IMR-90 (cell line): ENCODE measurements at places on chromosomes 2 and 18. TPM values are rescaled to one million over a fixed set of nuclear protein-coding genes. Genes with fewer than 3 reads are reported as not detected.
A peak's percentile ranks its signal among the peaks of the same experiment; 100 is the strongest.

DNA sequence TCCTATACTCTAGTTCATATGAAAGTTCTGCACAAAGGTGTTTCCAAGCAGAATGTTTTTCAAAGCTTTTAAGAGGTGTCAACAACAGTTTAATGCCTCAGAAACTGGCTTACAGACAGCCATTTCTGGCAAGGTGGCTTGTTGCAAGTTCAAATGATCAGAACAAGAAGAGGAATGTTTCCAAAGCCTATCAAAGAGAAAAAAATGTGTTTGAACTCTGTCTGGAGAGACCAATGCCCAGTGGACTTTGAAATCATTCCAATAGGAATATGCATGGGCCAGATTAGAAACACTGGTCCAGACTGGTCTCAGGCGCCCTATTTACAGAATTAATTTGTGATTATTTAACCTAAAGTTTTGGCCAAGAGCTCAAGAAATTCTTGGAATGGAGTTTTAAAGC, 106.2 kb downstream of the CPS1 start:
- DNase-seq = no peak

- no peak for DNase-seq
These were observed 154.1 kb downstream of the SH3BP4 start for GRCh38 chr2:235105821-235106359.

DNA sequence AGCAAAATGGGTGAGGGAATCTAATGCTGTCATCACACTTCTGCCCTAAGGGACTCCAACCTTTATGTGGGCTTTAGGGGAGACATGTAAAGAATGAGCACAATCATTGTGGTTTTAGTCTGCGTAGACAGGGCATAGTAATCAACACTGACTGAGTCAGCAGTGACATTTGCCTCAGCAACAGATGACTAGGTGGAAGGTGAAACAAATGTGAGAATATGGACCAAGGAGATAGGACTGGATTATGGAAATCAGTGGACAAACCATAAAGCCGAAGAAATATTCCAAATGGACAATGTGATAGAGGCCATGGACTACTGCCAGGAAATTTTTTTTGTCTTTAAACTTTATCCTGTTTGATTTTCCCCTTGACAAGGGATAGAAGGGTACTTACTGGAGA, 83.9 kb downstream of the PDK1 start:
- peak; percentile 99 for DNase-seq

GRCh38 chr18:79211844-79212243, 142.7 kb downstream of the ATP9B start:
- peak; percentile 22 for DNase-seq

DNA sequence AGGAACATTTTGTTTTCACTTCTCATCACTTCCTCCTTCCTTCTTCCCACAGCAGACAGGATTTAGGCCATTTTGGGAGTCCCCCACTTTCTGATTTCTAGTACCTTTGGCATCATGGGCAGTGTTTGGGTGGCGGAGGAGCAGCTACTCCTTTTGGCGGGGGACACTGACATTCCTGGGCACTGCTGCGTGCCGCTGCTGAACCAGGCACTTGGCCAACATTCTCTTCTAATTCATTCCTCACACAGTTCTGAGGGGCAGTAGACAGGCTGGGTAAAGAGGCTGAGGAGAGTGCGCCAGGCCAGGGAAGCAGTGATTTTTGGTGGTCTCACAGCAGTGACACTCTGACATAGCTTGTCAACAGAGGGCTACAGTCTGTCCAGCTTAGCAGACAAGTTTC, 270.2 kb downstream of the LOXHD1 start:
- DNase-seq = no peak

DNA sequence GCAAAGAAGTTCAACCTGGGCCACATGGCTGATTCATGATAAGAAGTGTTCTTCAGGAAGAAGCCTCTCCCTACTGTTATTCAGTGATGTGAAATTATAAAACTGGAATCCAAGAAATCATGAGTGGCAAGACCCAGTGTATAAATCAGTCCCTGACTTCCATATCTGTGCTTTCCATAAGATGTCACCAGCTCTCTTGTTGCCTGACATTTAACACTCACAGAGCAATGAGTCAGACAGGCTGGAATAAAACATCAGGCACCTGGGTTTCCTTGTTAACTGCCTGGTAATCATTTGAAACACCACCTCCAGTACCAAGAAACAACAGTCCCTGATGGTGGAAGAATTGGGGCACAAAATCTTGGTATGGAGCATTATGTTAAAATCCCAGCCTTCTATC, 76.1 kb downstream of the SCG2 start:
- DNase-seq = no peak

GRCh38 chr2:37560863-37561614, 110.4 kb downstream of the CDC42EP3 start:
- no peak for DNase-seq

DNA sequence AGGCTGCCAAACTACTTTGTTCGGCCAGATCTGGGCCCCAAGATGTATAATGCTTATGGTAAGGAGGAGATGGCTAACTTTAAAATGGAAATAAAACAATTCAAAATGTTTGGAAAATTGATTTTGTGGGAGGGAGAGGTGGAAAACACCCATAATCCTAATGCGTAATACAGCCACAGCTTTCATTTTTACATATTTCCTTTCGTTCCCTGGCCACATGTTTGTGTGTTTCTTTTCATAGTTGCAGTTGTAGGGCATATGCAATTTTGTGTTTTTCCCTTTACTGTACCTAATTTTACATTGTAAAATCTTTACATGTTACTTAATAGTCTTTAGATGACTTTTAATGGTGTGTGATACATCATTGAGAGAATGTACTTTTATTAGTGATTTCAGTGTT, 44.6 kb downstream of the KDM3A start:
- DNase-seq = no peak

DNA sequence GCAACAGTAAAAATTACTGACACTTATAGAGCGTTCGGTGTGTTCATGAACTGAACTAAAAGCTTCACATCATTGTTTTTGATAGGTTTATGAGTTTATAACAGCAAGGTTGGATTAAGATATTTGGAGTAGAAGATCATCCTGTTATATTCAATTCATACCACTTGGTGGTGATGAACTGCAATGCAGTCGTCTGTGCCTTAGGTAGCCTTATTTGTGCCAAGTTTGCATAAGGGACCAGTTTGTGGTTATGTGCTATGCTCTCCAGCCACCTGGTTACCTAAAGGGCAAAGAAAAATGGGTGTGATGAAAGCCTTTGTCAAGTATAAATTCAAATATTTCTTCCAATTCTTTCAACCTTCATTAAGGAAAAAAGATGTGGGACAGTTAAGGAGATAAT, 150.9 kb upstream of the KCNH7 start:
- DNase-seq = no peak

DNA sequence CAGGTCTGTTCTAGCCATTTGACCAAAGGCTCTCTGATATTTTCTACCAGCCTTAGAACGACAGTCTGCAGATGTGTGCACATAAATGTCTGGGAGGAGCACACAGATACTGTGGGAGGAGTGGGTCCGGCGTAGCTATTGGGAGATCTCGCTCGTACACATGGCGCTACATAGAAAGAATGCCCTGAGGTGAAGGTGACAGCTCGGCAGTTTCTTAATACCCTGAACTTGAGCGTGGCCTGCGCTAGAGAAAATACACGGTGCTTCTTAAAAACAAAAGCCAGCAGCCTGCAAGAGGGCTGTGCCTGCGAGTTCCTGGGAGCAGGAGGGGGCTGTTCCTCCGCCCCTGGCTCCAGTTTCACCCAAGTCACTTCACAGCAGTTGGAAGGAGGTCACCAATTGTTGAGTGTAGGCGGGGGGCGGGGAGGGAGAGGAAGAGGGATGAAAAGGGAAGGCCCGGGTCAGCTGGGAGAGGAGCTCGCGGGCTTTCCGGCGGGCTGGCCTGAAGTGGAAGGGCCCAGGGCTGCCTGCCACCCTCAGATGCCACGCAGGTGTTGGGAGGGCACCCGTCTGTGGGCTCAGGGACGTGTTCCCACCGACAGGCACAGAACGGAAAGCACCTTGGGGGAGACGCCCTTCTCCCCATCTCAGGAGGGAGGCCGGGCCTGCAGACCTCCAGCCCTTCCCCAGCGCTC, 124.7 kb upstream of the ZNF516 start:
- peak; percentile 57 for DNase-seq

- DNase-seq = peak; percentile 40
These were observed 82.7 kb downstream of the ORC4 start for GRCh38 chr2:147937744-147938349.

DNA sequence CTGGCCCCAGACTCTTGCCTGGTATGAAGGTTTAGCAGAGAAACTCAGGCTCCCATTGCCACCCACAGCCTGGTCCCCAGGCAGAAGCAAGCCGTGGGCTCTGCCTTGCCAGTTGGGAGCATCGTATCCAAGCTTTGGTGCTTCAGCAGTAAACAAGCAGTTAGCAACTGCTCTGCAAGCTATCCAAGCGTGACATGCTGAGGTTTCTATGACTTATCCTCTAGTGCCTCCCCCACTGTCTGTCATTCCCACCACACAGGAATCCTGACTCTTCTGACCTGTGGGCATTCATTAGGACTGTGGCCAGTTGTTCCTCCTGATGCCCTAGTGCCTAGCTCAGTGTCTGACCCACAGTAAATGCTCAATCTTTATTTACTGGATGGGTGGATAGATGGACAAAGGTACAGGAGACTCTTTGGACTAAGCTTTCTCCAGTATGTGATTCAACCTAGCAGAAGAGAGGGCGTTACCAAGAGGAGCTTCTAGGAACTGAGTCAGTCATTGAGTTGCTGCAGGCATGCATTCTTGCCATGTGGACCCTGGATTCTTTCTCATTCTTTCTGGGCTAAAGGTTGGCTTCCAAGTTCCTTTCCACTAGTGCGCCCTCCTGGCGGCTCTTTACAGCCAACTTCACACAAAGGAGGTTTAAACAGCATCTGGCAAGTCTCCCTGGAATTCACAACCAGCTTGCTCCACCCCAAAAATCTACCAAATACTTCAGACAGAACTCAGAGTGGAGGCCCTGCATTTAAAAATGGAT, 40.6 kb upstream of the MRPL19 start:
- peak; percentile 97 for DNase-seq

DNA sequence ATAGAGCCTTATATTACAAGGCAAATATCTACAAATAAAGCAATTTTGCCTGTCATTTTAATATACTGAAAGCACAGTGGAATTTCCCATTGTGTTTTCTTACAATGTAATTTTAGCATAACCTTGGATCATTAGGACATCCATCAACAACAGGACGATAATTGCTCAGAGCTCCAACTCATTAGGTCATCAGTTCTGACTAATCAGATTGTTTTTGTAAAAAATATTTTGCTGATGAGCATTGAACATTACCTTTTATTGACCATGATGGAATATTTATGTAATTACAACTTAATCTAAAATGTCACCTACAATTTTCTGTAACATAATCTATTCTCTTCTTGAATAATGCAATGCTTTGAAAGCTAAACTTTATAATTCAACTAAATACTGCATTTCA, 215.3 kb upstream of the DSEL start:
- DNase-seq = peak; percentile 73

Gene DCDC2C
- total RNA-seq = not detected in 2 replicates

Gene XIRP2
- total RNA-seq = 0.18 and 0.28 TPM in 2 replicates

Gene TUBA3D
- total RNA-seq = not detected in 2 replicates

Gene SIX3
- not detected in 2 replicates for total RNA-seq
